Omental fat pad (tissue), 4 donors: ENCODE measurements at places on chromosomes 5 and 9. TPM values are rescaled to one million over a fixed set of nuclear protein-coding genes. Genes with fewer than 3 reads are reported as not detected.

The PDE8B gene
- 20.5 TPM for total RNA-seq

The AFAP1L1 gene
- total RNA-seq: 45.0 TPM

The PCDHGA6 gene
- 6.9 TPM for total RNA-seq

The ADCY2 gene
- 1.1 TPM for total RNA-seq

The FAM221B gene
- total RNA-seq: not detected

The TMEM161B gene
- 11.5 TPM for total RNA-seq

The DMRTA1 gene
- 1.4 TPM for total RNA-seq

The RGS7BP gene
- 0.84 TPM for total RNA-seq

The VLDLR gene
- total RNA-seq: 12.4 TPM

The CCNJL gene
- 0.46 TPM for total RNA-seq

The CCDC183 gene
- total RNA-seq: 2.8 TPM

The WHRN gene
- 3.0 TPM for total RNA-seq

The ADAMTSL2 gene
- 1.1 TPM for total RNA-seq

The TSSK1B gene
- not detected for total RNA-seq

The ANKRD18A gene
- total RNA-seq: not detected

The CXCL14 gene
- 38.9 TPM for total RNA-seq

The TSTD2 gene
- 13.8 TPM for total RNA-seq

The TTC23L gene
- not detected for total RNA-seq

The BARHL1 gene
- not detected for total RNA-seq

The CFAP90 gene
- 0.88 TPM for total RNA-seq

The DOK3 gene
- total RNA-seq: 7.4 TPM

The FOXD4L6 gene
- total RNA-seq: 1.1 TPM

The ADGRV1 gene
- not detected for total RNA-seq

The SLCO6A1 gene
- not detected for total RNA-seq

The GHR gene
- total RNA-seq: 83.2 TPM

The PLPPR1 gene
- total RNA-seq: not detected

The TERT gene
- not detected for total RNA-seq

The ITGA1 gene
- 63.0 TPM for total RNA-seq

The C5orf52 gene
- not detected for total RNA-seq

The PCAT7 gene
- total RNA-seq: not detected

The TEX48 gene
- not detected for total RNA-seq

The PIP5K1B gene
- total RNA-seq: 3.1 TPM

The CYLC2 gene
- total RNA-seq: not detected

The LRRC19 gene
- not detected for total RNA-seq

The NMUR2 gene
- total RNA-seq: not detected

The HSPB3 gene
- total RNA-seq: not detected
